ENCODE measurements at places on chromosomes 11 and 22.

DNA sequence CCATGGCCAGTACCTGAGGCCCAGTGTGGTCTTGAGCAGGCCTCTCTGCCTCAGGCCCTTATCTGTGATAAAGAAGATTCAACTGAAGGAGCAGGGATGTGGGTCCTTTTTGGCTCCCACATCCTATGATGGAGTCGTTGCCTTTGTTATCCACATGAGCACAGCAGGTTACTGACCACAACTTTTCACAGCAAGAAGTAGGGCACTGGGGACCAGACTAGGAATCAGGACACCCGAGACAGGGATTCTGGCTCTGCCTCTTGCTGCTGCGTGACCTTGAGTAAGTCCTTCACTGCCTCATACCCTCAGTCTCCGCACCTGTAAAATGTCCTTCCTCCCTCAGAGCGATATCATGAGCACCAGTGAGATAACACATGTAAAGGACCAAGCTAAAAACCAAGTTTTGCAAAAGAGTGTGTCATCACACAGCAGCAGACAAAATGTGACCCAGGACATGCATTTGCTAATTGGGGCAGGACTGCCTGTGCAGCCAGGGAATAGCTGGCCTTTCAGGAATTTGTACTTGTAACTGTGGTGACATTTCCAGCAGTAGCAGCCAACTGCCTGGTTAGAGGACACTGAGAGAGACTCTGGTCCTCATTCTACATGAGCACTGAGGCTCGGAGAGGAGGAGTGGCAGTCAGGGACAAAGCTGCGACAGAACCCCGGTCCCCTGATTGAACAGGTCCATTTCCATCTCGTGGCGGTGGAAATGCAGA, 13.2 kb upstream of the SMIM35 start:
- DNase-seq = no peak

GRCh38 chr22:25080855-25081254, 118.8 kb upstream of the CRYBB3 start:
- DNase-seq = no peak

- no peak for DNase-seq
Measured at GRCh38 chr11:111357150-111358037, 21.7 kb downstream of the POU2AF1 start.

DNA sequence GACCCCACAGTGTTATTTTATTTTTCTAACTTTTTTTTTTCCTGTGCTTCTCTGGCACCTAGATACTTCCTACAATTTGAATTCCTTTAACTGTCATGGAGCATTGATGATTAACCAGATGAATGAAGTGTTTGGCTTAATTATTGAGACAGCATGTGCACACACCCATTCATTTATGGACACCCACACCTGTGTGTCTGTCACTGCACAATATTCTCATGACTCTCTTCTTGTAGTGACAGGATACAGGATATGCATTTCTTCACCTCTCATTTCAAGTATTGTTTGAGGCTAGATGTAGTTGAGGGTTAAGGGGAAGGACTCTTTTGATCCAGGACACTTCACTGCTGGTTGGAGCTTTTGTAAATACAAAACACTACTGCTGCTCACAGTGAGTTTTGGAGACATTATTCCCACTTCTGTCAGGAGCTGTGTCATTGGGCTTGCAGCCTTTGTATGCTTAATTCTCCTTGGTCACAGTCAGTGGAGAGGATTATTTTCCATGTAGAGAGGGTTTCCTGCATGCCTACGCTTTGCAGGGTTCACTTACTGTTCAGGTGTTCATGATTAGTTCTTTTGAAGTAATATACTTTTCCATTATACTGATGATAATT, 33.5 kb downstream of the SPECC1L start:
- no peak for DNase-seq

- DNase-seq = no peak
Measured at GRCh38 chr11:66739983-66740382, 11.0 kb upstream of the SPTBN2 start.

DNA sequence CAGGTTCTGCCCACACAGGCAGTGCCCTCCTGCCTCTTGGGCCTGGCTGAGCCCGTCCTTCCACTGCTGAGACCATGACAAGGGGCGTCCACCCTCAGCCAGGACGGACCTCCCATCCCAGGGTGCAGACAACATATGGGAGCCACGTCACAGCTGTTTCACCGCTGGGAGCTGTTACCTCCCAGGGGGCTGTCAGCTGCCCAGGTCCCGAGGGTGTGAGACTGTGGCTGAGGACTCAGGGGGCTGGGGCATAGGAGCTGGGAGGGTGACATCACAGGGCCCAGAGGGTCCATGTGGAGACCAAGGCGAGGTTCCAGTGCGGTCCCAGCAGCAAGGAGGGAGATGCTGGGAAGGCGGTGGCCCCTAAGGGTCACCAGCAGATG, 17.9 kb upstream of the CTSD start:
- DNase-seq = no peak

GRCh38 chr22:44001521-44001920, 22.6 kb upstream of the PARVB start:
- no peak for DNase-seq

DNA sequence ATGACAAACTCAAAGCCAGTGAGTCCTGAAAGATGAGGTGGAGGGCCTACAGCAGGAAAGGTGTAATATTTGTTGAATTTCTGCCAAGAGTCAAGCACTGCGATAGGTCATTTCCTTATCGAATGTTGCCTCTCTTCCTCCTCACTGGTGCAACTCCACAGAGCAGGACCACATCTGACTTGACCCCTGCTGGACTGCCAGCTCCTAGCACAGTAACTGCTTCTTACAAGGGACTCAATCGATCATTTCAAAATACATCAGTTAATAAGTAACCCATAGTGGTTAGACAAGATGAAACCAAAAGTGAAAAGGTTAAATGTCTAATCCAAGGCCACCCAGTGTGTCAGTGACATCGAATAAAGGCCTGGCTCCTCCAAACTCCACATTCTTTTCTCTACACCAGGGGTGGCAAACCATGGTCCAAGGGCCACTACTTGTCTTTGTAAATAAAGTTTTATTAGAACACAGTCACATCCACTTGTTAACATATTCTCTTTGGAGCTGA, 98.5 kb upstream of the CSNK2A3 start:
- DNase-seq = no peak

DNA sequence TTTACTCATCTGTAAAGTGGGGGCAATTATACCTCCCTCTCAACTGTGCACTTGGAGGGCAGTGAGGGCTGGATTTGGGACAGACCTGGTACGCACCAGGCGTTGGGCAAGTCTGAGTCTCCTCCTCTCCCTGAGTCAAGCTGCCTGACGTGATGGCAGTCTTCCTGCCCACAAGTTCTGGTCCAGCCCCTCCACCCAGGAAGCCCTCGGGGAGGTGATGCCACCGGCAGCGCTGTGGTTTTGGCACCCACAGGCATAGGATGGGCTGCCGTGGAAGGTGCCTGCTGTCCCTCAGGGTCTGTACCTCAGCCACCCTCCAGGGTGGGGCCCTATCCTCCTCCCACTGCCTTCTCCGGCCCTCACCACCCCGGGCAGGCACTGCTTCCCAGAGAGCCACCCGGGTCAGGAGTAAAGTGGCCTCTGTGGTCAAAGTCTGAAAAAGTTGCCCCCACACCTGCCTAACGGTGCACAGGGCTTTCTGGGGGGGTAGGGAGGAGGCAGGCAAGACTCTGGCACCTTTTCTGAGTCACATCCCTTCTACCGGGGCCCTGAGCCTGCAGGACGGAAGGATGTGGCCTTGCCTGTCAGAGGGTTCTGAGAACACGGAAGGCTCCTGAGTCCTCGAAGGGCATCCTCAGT, 6.5 kb upstream of the APOBEC3H start:
- DNase-seq = peak; percentile 89

DNA sequence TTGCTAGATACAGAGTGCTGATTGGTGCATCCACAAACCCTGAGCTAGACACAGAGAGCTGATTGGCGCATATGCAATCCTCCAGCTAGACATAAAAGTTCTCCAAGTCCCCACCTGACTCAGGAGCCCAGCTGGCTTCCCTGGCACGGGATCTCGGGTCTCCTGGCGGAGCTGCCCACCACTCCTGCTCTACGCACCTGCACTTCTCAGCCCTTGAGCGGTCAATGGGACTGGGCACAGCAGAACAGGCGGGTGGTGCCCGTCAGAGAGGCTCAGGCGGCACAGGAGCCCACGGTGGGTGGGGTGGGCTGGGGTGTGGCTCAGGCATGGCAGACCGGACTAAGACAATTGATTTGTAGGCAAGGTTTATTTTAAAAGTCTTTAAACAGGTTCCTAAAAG, 1365.5 kb downstream of the FAM181B start:
- DNase-seq = no peak

DNA sequence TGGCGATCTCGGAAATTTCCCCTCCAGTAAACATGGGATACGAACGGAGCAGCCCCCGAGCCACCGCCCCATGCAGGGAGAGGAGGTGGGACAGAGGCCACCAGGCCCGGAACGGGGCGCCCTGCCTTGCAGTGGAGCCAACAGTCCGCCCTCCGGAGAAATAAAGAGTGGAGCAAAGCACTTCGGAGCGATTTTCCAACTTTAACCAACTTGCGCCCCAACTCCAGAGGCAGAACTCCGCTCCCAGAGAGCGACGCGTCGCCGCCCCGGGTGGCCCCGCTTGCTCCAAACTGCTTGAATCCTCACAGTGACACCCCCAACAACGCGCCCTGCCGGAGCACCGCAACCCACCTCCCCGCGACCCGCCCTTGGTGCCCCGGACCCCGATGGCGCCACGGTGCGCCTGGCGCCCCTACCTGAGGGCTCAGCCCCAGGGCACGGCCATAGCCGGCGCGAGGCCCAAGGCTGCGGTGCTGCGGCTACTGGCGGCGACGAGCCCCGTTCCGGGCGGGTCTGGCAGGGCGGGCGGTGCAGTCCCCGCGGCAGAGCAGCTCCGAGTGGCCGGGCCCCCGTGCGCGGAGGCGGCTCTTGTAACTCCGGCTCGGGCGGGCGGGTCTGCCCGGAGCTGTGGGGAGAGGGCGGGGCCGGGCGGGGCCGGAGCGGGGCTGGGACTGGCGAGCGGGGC, at the start of gene AHNAK:
TSS of gene AHNAK (minus strand) at position 563 of the 685 bp plus-strand sequence. CDS start 10,708 bp downstream, outside the sequence.
- DNase-seq = peak; percentile 84

DNA sequence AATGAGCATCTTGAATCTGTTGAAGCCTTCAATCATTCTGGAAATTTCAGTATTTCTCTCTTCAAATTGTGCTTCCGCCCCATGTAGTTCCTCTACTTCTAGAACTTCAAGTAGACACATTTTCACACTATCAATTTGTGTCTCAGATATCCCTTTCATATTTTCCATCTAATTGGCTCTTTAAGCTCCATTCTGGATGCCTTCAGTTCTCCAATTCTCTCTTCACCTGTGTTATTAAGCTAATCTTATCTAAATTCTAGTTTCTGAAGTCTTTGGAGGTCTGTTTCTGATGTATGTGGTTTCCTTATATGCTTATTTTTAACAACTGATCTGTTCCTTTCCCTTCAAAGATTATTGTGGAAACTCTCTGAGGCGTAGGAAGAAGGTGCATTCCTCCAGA, 36.3 kb downstream of the CSTF3 start:
- DNase-seq = no peak

GRCh38 chr11:71170624-71171423, 81.6 kb downstream of the SHANK2 start:
- no peak for DNase-seq

DNA sequence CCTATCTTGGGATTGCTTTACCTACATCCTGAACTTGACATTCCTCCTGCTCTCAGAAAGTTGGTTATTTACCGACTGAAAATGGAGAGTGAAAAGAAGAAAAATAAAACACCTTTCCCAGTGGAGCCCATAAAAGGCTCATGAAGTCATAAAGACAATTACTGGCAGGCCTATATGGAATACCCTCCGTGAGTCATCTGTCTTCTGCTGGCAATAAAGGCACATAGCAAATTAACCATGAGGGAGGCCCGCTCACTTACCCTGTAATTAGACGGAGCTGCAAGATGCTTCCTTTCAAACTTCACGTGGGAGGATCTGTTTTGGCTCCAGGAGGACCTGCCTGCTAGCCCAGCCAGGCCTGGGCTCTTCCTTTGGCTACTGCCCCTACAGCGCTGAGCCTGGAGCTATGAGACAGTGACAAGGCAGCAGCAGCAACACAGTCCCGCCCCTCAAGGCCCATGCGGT, 540.4 kb downstream of the BUD13 start:
- DNase-seq = no peak

DNA sequence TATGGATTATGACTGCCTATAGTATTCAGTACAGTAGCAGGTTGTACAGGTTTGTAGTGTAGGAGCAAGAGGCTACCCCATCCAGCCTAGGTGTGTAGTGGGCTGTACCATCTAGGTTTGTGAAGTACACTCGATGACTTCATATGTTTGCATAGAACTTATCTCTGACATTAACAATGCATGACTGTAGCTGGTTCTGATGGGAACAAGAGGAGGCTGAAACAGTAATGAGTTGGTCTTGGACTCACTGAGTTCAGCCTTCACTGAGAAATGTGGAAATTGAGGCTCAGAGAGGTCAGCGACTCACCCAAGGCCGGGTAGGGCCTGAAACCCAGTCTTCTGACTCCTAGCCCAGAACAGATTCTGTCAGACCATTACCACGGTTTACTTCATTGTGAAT, 13.0 kb downstream of the MYO7A start:
- DNase-seq = no peak

- DNase-seq = no peak
Measured at GRCh38 chr22:45207981-45208664, 32.6 kb downstream of the KIAA0930 start.

- DNase-seq = no peak
Measured at GRCh38 chr11:69129647-69130046, 26.1 kb upstream of the SMIM38 start.

- DNase-seq = no peak
Measured at GRCh38 chr11:14551380-14551779, 31.2 kb upstream of the PSMA1 start.

- no peak for DNase-seq
Measured at GRCh38 chr11:76699451-76700091, 29.0 kb upstream of the LRRC32 start.

- no peak for DNase-seq
Measured at GRCh38 chr22:19287889-19288288, 3.6 kb downstream of the CLTCL1 start.

DNA sequence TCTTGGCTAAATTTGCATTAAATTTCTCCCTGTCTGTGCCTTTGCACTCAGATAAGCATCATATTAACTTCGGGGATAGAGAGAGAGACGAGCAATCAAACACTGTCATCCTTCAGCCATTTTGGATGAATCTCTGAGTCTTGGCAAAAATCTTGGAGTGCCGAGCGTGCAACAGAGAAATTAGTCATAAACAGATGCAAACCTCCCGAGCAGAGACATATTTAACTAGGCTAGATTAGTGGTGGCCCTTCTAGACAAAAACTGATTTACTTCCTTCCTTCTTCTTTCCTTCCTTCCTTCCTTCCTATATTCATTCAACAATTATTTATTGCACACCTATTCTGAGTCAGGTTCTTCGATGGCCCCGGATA, 114.4 kb upstream of the BLID start:
- no peak for DNase-seq

Data from CD4-positive, alpha-beta T cell treated with Interleukin-15 for 1 hour (primary cell).